NCI-H2029 treated with DMSO at 0.1 percent for 48 hours (cell line): ENCODE measurements at places on chromosomes 7 and 10.

DNA sequence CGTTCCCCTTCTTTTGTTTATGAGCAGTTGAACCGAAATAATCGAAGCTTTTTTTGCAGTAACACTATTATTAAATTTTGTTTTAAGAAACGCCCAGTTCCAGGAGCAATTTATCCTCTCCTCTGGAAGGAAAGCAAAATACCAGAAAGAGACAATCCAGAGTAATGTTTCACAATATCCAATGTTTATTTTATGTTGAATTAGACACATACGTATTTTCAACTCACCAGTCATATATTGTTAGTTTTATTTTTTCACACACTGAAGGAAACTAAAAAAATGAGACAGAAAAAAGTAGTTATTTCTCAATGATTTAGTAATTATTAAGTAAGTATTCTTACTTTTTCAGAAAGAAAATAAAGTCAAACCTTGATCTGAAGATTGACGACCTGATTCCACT, 85.1 kb downstream of the MYOF start:
- DNase-seq, result no peak

- no peak for DNase-seq
Observed at GRCh38 chr10:61487506-61487905, 34.3 kb upstream of the TMEM26 start.

GRCh38 chr7:125396466-125397151, 467.0 kb upstream of the POT1 start:
- no peak for DNase-seq

GRCh38 chr10:88168171-88169036, 305.0 kb downstream of the PTEN start:
- DNase-seq, result no peak

GRCh38 chr7:149293946-149294633, 32.1 kb downstream of the ZNF783 start:
- DNase-seq, result no peak

DNA sequence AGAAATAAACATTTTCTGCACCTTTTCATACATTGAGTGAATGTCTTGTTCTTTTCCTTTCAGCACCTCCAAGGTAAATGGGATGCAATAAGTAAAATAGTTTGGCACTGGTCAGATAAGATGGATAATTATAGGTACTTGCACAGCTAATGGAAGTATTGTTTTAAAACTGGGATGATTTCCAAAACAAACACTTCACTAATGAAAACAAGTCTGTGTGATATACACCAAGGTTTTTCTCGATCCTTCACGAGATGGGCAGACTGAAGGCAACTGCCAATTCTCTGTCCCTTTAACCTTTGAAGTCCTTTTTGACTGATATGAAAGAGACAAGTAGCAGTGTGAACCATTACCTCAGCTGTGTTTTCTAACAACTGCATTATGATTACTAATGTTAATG, 423.8 kb downstream of the GFRA1 start:
- DNase-seq, result no peak

GRCh38 chr10:71705582-71705981, 14.0 kb downstream of the C10orf105 start:
- DNase-seq, result no peak

- DNase-seq, result no peak
Observed at GRCh38 chr7:44563171-44563679, 10.5 kb downstream of the DDX56 start.

- no peak for DNase-seq
Observed at GRCh38 chr10:92239600-92240288, 51.1 kb downstream of the CPEB3 start.

DNA sequence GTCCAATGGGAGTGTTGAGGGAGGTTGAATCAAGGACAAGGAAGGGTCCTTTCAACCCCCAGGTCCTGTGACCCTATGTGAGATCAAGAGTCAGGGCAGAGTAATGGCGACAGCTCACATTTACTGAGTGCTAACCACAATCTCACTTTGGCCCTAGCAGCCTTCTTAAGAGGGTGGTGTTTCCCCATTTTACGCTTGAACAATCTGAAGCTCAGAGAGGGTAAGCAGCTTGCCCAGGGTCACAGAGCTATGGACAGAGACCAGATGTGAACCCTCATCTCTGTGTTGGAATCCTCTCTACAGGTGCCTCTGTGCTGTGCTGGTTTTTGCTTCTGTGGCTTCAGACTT, 102.0 kb downstream of the GRK5 start:
- no peak for DNase-seq

- no peak for DNase-seq
Observed at GRCh38 chr7:151683615-151684407, 164.1 kb upstream of the RHEB start.
